ENCODE measurements at places on chromosomes 1 and 21. TPM values are rescaled to one million over a fixed set of nuclear protein-coding genes. Genes with fewer than 3 reads are reported as not detected.
A peak's percentile ranks its signal among the peaks of the same experiment; 100 is the strongest.

GRCh38 chr1:32350785-32351398 is 11.4 kb downstream of the FAM229A start:
- no peak for DNase-seq

The OR14A16 gene
- not detected for total RNA-seq

GRCh38 chr1:200895801-200896530 is 1.3 kb downstream of the INAVA start:
- DNase-seq = no peak

- no peak for DNase-seq
These were observed 148.1 kb downstream of the ADSS2 start for GRCh38 chr1:244303610-244303969.

DNA sequence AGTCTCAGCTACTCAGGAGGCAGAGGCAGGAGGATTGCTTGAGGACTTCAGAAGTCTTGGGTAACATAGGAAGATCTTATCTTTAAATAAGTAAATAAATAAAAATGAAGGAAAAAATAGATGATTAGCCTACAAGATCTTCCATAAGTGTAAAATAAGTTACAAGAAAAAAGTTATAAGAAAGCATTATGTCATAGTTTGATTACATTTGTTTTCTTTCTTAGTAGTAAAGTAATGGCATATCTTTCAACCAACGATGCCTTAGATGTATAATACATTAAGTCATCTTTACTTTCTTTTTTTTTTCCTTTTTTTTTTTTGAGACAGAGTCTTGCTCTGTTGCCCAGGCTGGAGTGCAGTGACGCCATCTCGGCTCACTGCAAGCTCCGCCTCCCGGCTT is 46.5 kb downstream of the SNRPE start:
- DNase-seq = no peak

DNA sequence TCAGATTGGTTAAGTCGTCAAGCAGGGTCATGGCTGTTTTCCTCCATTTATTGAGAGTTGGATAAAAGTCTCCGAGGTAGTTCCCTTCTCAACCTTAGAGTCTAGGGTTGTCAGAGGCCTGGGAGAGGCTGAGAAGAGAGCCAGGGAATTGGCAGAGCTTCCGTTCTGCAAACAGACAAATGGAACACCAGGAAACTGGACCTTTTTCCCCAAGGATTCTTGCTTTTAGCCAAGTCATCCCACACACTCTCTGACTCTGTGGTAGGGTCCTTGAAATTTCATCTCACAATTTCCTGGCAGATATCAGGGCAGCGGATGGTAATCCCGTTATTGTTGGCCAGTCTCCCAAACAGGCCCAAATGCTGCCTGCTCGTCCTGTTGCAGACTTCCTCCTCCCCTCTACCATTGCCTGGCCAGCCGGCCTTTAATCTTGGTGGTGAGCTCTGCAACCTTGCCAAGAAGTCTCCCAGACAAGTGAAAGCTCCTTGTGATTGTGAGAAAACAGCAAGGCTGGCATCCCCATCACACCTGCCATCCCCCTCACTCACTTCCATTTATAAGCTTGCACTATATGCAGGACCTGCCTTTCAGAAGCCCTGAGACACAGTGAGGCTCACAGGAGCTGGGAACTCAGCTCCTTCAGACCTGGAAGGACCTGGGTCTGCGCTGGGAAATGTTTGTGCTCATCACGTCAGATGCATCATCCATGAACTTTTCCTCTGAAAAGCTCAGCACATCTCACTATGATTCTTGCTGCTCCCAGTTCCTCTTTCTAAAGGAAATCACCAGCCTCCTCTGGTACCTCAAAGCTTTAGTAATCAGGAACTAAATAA is 13.7 kb upstream of the SRP9 start:
- DNase-seq = peak; percentile 44

The SHISAL2A gene
- total RNA-seq = not detected

DNA sequence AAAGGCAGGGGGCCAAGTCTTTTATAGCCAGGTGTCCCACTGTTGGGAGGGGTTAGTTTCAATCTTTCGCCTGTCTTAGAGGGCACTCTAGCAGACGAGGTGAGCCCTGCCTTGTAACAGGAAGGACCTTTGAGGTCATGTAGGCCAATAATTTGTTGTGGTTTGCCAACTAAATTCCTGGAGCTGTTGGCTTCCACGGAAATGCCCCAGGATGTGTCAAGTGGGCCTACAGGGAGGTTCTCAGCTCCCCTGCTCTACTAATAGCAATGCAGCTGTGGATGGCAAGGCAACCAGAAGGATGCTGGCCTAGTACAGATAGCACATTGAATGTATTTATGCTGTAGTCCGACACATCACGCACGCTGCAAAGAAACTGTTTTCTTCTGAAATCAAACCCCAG is 22.3 kb upstream of the CASQ2 start:
- DNase-seq = no peak

The DISC1 gene
- total RNA-seq = 6.1 TPM

- no peak for DNase-seq
These were observed 555.8 kb downstream of the PLA2G4A start for GRCh38 chr1:187384504-187384903.

The NCF2 gene
- total RNA-seq = not detected

The NFASC gene
- total RNA-seq = not detected

GRCh38 chr21:33020558-33021100 is 5.1 kb upstream of the OLIG2 start:
- no peak for DNase-seq

GRCh38 chr1:2271211-2271721 is 43.1 kb downstream of the SKI start:
- DNase-seq = no peak

- DNase-seq = no peak
These were observed 14.1 kb upstream of the DEGS1 start for GRCh38 chr1:224168859-224169380.

- DNase-seq = no peak
These were observed 8.6 kb upstream of the IFNAR1 start for GRCh38 chr21:33315946-33316710.

- DNase-seq = no peak
These were observed 65.2 kb upstream of the GOLT1A start for GRCh38 chr1:204278958-204279357.

DNA sequence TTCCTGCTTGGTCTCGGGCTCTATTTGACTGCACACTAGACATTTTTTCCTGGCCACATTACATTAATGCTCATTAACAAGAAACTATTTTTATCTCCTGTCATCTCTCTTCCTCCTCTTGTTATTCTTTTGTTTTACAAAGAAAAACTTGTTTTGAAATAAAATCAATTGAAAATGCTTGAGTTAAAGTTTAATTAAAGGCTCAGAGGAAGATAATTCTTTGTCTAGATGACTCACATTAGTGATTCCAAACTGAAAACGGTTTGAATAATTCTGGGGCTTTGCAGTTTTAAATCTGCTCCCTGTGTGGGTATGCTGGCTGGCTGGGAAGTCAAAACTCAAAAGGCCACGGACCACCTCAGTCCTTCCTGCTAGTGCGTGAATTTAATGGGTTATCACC is 29.6 kb downstream of the RGS5 start:
- DNase-seq = no peak

GRCh38 chr1:115409094-115410015 is 71.3 kb upstream of the NGF start:
- no peak for DNase-seq

DNA sequence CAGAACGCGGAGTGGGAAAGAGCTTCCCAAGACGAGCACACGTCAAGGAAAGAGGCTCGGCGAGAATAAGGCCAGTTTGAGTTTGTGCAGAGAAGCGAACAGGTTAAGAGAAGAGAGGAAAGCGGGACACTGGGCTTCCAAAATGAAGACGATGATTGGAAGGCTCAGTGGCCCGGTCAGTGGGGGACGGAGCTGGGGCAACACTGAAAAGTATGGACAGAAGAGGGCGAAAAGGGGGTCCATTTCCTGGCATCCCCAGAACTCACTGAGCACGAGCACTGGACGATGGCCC is 258 bp downstream of the CCT3 start:
- DNase-seq = no peak

All from G401 (cell line).